Thymus (tissue), 14 donors: ENCODE measurements at places on chromosomes 3 and 15. TPM values are rescaled to one million over a fixed set of nuclear protein-coding genes. Genes with fewer than 3 reads are reported as not detected.

DNA sequence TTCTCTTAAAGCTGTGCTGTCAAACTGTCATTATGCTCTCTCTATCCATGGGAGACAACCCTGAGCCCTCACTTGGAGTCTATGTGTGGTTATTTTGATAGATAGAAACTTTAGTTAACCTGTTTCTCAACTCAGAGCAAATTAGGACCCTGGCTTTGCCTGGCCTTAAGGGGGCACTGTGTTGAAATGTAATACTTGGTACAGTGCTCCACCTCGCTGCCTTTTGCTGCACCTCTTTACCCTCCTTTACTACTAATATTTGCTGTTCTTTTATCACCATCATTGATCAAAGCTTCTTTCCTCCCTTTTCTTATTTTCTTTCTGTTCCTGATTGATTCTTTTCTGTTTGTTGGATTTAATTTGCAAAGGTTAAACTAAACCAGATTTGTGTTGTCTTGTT lies 34.3 kb downstream of the STT3B start:
- peak; percentile 15 for DNase-seq

DNA sequence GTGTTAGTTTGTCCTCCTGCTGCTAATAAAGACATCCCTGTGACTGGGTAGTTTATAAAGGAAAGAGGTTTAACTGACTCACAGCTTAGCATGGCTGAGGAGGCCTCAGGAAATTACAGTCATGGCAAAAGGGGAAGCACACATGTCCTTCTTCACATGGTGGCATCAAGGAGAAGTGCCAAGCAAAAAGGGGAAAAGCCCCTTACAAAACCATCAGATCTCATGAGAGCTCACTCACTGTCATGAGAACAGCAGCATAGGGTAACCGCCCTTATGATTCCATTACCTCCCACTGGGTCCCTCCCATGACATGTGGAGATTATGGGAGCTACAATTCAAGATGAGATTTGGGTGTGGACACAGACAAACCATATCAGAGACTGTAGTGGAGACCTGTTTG lies 27.0 kb downstream of the TM2D3 start:
- DNase-seq: no peak

DNA sequence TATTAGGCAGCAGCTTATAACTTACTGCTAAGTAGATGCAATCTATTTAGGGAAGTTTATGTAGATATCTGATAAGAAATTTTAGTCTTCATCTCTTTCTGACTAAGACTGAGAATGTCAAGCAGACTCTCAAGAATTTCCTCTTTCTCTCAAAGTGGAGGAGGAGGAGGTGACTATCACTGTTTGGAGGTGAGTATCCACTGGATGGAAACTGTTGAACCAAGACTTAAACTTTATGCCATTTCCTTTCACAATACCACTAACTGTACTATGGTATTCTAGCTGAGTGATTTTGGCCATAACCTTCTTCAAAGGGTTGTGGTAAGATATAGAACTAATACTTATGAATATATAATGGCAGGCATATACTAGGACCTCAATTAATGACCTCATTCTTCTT lies 64.6 kb downstream of the TPRG1 start:
- DNase-seq: no peak

GRCh38 chr3:61311044-61311443 lies 59.8 kb upstream of the FHIT start:
- DNase-seq: no peak

- no peak for DNase-seq
These were observed 8.1 kb upstream of the SRPRB start for GRCh38 chr3:133797396-133798105.

DNA sequence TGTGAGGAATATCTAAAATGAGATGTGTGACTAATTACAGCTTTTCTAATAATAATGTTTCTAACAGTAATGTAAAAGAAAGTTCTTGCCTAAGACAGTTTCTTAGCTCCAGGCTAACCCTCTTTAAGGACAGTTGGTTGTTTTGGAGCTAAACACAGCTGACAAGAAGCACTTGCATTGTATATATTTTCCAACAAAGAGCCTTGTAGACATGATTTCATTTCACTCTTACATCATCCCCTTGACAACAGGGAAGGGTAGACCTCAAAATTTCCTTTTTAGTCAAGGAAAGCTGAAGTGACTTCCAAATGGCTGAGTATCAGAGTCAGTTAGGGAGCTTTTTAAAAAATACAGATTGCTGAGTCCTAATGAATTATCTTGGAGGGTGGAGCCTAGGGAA lies 4.1 kb downstream of the ARID3B start:
- DNase-seq: no peak

USF3 gene
- polyA plus RNA-seq: 8.6 TPM

CTXN2 gene
- polyA plus RNA-seq: not detected

IL5RA gene
- polyA plus RNA-seq: 0.41 TPM

GRCh38 chr3:142097099-142097843 lies 52.1 kb downstream of the TFDP2 start:
- no peak for DNase-seq

DNA sequence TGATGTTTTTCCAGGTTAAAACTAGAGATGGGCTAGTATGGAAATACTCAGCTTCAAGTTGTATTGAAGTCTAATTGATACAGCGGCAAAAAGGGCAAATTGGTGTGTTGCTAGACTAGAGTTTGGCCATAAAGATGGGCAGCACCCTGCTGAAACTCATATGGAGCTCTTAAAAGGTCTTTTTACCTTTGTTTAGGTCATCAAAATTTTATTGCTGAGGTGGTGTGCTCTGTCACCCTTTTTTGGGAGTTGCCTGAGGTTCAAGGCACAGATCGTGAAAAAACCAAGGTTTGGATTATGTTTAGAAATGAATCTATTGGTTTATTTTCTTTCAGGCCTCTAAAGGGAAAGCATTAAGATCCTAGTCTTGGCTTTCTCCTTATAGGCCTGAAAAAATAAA lies 38.2 kb downstream of the VPS8 start:
- no peak for DNase-seq

CFAP100 gene
- 0.11 TPM for polyA plus RNA-seq

DNA sequence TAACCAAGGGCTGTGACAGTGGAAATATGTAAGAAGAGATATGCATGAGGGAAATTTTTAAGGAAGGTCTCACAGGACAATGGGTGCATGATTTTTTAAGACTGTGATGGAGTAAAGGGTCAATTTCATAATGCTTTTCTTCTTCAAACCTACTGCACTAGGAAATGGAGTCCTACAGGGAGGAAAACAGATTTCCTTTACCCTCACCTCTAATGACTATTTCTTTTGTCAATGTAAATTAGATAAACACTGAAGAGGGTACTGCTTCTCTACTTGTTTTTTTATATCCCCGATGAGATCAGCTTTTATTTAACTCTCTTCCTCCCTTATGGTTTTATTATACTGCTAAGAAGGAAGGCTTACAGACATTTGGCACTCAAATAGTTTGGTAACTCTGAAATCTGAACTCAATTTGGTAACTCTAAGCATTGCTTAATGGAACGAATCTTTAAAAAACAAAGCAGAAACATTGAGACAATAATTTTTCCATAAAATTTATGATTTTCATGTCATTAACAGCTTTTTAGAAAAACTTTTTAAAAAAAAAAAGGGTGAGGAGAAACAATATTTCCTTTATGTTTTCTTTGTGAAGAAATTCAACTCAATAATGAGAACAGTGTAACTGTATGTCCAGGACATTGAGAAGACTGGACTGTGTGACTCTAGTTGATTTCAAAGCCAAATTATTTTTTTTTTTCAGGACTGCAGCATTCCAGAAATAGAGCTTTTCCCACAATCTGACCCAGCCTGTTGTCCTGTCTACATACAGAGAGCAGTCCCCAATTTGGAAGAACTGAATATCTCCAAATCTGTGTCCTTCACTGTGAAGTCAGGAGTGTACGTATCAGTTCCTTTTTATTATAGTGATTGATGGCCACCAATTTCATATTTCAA lies 64.4 kb downstream of the CRYBG3 start:
- no peak for DNase-seq

- DNase-seq: no peak
These were observed 245.8 kb downstream of the STXBP5L start for GRCh38 chr3:121153851-121154250.
